Esophagus muscularis mucosa (tissue), 4 donors: ENCODE measurements at places on chromosomes 11 and 22. TPM values are rescaled to one million over a fixed set of nuclear protein-coding genes. Genes with fewer than 3 reads are reported as not detected.

Gene KCTD17
- total RNA-seq, result 35.8 TPM

Gene SORL1
- total RNA-seq, result 12.3 TPM

GRCh38 chr11:2807025-2807681 lies 78.4 kb downstream of the CDKN1C start:
- H3K27me3 ChIP-seq, result no peaks in the 10 kb centered on the region
- peak overlapping the region; percentile 29 for H3K4me3 ChIP-seq
- peak; percentile 94 for DNase-seq
- H3K4me1 ChIP-seq, result peaks cover 57% of the 10 kb centered on the region

- peaks cover 100% of the 10 kb centered on the region for H3K4me1 ChIP-seq
- H3K27ac ChIP-seq, result peak overlapping the region; percentile 90
- H3K4me3 ChIP-seq, result peak overlapping the region; percentile 46
Measured at GRCh38 chr11:133951327-133952198, 5.2 kb downstream of the IGSF9B start.

DNA sequence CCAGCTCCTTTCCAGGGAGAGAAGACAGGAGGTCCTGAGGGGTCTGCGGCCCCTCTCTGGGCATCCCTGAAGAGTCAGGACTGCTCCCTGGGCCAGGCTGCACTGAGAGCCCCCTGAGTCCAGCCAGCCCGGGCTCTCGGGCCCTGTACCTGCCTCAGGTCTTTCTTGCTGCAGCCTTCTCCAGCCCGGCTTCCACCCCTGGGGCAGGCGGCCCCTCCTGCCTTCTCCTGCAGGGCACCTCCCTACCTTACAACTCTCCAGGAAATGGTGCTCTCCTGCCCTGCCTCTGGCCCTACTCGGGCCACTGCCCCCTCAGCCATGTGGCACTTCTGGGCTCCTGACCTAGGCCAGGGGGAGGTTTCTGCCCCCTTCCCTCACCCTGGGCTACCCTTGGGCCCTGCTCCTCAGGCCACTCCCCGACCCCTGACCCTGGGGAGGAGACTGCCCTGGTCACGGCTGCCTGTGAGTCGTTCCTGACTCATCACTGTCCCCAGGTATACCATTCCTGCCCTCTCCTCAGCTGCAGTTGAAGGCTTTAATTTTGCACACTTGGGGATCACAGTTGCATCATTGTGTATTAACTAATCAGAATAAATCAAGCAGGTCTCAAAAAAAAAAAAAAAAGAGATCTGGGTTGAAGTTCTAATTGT lies 251.1 kb downstream of the NXPE2 start:
- no peak overlapping the region for H3K4me3 ChIP-seq
- no peak overlapping the region for H3K27ac ChIP-seq
- no peaks in the 10 kb centered on the region for H3K36me3 ChIP-seq
- H3K27me3 ChIP-seq, result no peaks in the 10 kb centered on the region
- no peak for DNase-seq
- no peaks in the 10 kb centered on the region for H3K4me1 ChIP-seq

DNA sequence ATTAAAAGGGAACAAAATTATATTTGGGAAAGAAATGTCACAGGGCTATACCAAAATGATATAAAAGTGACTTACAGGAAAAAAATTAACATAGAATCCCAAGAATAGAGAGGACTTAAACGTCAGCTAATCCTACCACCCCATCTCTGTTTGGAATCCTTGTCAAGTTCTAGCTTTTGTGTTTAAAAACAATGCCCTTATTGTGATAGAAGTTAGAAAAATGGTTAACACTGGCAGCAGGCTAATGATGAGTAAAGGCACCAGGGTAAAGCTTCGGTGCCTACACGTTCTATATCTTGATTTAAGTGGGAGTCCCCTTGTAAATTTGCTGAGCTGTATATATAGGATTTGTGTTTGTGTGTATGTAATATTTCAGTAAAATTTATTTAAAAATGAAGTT lies 453.3 kb upstream of the TENM4 start:
- no peaks in the 10 kb centered on the region for H3K27me3 ChIP-seq
- no peaks in the 10 kb centered on the region for H3K36me3 ChIP-seq
- no peak for DNase-seq
- no peak overlapping the region for H3K4me3 ChIP-seq
